ENCODE measurements at places on chromosomes 6 and 20.

GRCh38 chr6:21908161-21908848 lies 314.8 kb downstream of the SOX4 start:
- no peak for DNase-seq

- DNase-seq, result no peak
Measured at GRCh38 chr6:62362097-62362496, 76.1 kb upstream of the KHDRBS2 start.

DNA sequence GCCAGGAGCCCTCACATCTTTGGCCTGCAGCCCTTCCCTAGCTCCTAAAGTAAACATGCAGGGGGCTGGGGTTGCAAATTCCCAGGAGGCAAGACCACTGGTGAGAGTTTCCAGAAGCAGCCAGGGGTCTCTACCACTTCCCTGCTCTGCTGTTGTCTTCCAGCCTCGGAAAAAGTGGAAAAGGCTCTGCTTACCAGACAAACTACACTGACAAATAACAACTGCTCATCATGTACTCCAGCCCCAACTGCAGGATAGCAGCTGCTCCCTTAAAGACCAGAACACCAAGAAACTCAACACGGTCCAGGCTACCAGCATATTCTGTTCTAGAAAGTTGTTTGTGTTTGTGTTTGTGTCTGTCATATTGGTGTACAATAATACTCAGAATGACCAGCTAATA lies 187.5 kb upstream of the MARCKS start:
- DNase-seq, result no peak

DNA sequence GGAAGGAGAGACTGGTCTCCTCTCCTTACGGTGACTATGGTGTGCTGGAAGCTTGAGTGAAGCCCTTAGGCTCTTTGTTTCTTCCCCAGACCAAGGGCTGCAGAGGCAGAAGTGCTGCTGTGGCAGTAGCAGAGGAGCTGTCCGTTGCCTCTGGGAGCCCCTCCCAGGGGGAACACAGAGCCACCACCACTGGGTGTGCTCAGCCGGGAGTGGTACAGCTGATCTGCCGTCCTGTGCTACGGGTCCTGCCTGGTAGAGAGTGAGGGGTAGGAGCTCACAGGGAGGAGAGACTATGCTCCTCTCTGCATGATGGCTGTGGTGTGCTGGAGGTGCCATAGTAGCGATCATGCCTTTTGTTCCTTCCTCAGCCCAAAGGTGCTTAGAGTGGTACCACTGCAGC lies 318.7 kb downstream of the DOK5 start:
- no peak for DNase-seq

DNA sequence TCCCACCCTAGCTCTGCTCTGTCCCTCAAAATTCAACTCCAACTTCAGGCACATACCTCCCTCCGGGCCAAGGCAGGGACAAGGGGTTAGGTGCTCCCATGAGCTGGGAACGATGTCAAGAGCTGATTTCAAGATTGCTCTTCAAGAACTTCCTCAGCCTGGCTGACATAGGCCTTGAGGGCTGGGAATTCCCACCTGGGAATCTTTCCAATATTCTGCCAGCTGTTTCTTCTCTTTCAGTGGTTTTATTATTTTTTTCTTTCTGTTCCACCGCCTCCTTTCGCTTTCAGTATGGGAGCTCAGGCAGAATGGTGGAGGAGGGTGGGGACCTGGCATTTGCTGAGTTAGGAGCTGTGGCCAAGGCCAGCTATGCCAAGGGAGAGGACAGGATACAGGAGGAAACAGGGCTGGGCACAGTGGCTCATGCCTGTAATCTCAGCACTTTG lies 33.7 kb downstream of the SRSF3 start:
- DNase-seq, result no peak

GRCh38 chr20:20017844-20018185 lies 653 bp downstream of the NAA20 start:
- no peak for DNase-seq

- DNase-seq, result no peak
Measured at GRCh38 chr6:67825201-67825895, 809.7 kb upstream of the ADGRB3 start.

GRCh38 chr6:40760887-40761286 lies 173.7 kb upstream of the LRFN2 start:
- DNase-seq, result no peak

DNA sequence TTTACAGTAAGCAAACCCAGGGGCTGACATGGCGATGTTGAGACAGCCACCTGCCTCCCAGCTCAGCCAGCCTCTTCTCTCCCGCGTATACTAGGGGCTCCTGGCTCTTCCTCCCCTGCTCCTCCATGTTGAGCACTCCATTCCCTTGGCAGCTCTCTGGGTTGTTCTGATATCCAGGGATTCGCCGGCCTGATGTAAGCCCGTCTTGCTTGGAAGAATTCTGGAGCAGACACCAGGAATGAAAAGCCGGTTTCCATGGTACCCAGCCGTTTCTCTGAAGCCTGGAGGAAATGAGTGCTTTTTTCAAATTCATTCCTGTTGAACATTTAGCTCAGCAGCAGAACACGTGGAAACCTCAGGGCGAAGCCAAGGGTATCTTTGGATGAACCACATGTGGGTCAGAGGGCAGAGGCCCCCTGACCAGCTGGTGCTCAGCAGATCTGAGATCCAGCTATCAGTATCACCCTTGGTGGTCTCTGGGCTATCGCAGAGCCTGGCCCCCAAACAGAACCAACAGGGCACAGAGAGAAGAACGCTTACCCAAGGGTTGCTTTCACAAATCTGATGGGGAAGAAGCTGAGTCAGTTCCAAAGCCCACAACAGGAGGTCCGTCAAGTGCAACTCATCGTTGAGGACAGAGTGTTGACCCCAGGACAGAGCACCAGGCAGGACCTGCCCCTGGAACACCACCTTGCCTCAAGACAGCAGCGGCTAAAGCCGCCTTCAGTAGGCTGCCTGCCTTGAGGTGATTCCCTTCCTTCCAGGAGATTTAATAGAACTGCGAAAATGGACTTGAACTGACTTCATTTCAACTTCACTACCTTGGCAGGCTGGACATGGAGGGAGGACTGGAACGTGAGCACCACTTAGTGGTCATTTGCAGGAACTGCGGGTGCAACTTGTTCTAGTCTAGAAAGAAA lies 96.1 kb upstream of the RIN2 start:
- peak; percentile 70 for DNase-seq

GRCh38 chr6:37473364-37474095 lies 26.2 kb downstream of the CCDC167 start:
- DNase-seq, result no peak

- DNase-seq, result no peak
Measured at GRCh38 chr20:1505871-1506270, 14.7 kb upstream of the SIRPB2 start.

Measured in globus pallidus (tissue), 1 donor.